ENCODE measurements at places on chromosomes 2 and 18. TPM values are rescaled to one million over a fixed set of nuclear protein-coding genes. Genes with fewer than 3 reads are reported as not detected.

The ITGAV gene
- total RNA-seq: 311 TPM

The POU3F3 gene
- total RNA-seq: under 0.01 TPM

The NFE2L2 gene
- 84.3 TPM for total RNA-seq

The SRD5A2 gene
- total RNA-seq: not detected

The BOK gene
- total RNA-seq: 41.3 TPM

The NFATC1 gene
- 6.2 TPM for total RNA-seq

The NR4A2 gene
- 0.72 TPM for total RNA-seq

The DSG1 gene
- total RNA-seq: not detected

The STAT4 gene
- 16.6 TPM for total RNA-seq

The RNF149 gene
- total RNA-seq: 70.1 TPM

The ASPRV1 gene
- 0.29 TPM for total RNA-seq

The TUBA4B gene
- not detected for total RNA-seq

The MTLN gene
- 26.5 TPM for total RNA-seq

The CTDP1 gene
- 26.8 TPM for total RNA-seq

The CD8B2 gene
- not detected for total RNA-seq

The IL36G gene
- not detected for total RNA-seq

The MRPL33 gene
- 105 TPM for total RNA-seq

The PDCD1 gene
- not detected for total RNA-seq

The EGR4 gene
- not detected for total RNA-seq

The SLC8A1 gene
- 82.9 TPM for total RNA-seq

The CNDP1 gene
- total RNA-seq: not detected

The RPIA gene
- 6.8 TPM for total RNA-seq

The PARD6G gene
- 2.2 TPM for total RNA-seq

The GKN2 gene
- not detected for total RNA-seq

The NEU2 gene
- total RNA-seq: not detected

The RFTN2 gene
- 14.5 TPM for total RNA-seq

The PROC gene
- total RNA-seq: 0.29 TPM

The CFC1 gene
- total RNA-seq: not detected

The DSC2 gene
- total RNA-seq: under 0.01 TPM

The TTC31 gene
- 17.0 TPM for total RNA-seq

The TCF23 gene
- total RNA-seq: not detected

The RAD51AP2 gene
- total RNA-seq: not detected

The ACTG2 gene
- total RNA-seq: 0.72 TPM

The ASB18 gene
- under 0.01 TPM for total RNA-seq

The RGPD3 gene
- total RNA-seq: 0.59 TPM

The REG3A gene
- total RNA-seq: not detected

The VWA3B gene
- total RNA-seq: 0.59 TPM

The MFSD2B gene
- 0.36 TPM for total RNA-seq

The REL gene
- 6.2 TPM for total RNA-seq

The WDPCP gene
- total RNA-seq: 18.3 TPM

The SCYGR8 gene
- total RNA-seq: not detected

The ZNF516 gene
- total RNA-seq: 16.3 TPM

The SAG gene
- not detected for total RNA-seq

The TSPYL6 gene
- total RNA-seq: not detected

The TMSB10 gene
- total RNA-seq: 3,633 TPM

The SERPINB2 gene
- 0.72 TPM for total RNA-seq

The LRRTM4 gene
- total RNA-seq: under 0.01 TPM

The TRPM8 gene
- not detected for total RNA-seq

The GCG gene
- total RNA-seq: not detected

The LBX2 gene
- 5.4 TPM for total RNA-seq

The POTEI gene
- not detected for total RNA-seq

The MEP1B gene
- not detected for total RNA-seq

All from osteoblast (primary cell).